ENCODE measurements at places on chromosomes 5 and 9. TPM values are rescaled to one million over a fixed set of nuclear protein-coding genes. Genes with fewer than 3 reads are reported as not detected.

The PCDHGA3 gene
- polyA plus RNA-seq = not detected

The SHC3 gene
- not detected for polyA plus RNA-seq

The FAM221B gene
- polyA plus RNA-seq = not detected

The MAT2B gene
- 288 TPM for polyA plus RNA-seq

The IRX1 gene
- polyA plus RNA-seq = not detected

The NAIP gene
- 1.8 TPM for polyA plus RNA-seq

The LECT2 gene
- polyA plus RNA-seq = not detected

The SPINK1 gene
- polyA plus RNA-seq = not detected

The PIP5KL1 gene
- 0.89 TPM for polyA plus RNA-seq
